Coronary artery (tissue), 2 donors: ENCODE measurements at places on chromosomes 4 and X.

DNA sequence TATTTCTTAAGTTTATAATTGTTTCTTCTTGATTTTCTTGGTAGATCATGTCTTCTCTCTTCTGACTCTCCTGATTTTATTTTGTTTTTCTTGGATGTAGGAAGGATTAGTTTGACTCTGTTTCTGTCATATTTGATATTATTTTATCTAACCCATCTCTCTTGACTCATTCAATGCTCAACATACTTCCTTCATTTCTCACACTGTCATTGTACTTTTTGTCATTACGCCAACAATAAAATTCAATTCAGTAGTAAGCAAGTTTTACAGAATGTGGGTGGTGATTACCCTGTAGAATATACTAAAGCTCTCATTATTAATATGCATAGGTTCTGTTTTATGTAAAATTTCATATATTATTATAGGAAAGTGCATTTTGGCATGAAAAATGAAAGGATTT is 1303.0 kb upstream of the AGA start:
- DNase-seq, result no peak

GRCh38 chrX:14817571-14817970 is 55.3 kb downstream of the FANCB start:
- DNase-seq, result no peak

DNA sequence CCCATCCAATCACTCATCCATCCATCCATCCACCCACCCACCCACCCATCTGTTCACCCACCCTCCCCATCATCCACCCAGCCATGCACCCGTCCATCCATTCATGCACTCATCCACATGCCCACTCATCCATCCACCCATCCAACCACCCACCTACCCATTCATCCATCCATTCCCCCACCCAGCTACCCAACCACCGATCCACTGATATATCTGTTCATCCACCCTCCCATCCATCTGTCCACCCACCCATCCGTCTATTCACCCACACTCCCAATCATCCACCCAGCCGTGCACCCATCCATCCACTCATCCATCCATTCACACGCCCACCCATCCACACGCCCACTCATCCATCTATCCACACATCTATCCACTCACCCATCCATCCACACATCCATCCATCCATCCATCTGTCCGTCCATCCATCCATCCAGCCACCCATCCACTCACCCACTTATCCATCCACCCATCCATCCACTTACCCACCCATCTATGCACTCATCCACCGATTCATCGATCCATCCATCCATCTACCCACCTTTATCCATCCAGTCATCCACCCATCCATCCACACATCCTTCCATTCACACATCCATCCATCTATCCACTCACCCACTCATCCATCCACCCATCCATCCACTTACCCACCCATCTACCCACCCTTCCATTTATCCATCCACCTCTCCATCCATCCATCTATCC is 28.4 kb downstream of the ASMTL start:
- DNase-seq, result no peak

DNA sequence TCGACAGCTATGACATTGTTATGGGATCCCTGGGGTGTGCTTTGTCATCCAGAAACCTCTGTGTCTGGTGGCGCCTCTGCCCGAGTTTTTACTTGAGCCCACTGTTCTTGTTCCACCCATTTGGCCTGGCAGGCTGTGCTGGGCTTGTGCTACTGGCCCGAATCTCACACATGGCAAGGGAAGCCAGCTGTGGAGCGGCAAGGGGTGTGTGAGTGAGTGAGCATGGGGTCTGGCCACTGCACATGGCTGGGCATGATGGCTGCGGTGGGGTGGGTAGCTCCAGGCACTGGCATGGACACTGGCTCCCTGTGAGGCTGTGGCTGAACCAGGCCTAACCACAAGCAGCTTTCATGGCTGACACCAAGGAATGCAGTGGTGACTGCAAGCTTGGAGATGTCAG is 89.2 kb downstream of the DACH2 start:
- no peak for DNase-seq

DNA sequence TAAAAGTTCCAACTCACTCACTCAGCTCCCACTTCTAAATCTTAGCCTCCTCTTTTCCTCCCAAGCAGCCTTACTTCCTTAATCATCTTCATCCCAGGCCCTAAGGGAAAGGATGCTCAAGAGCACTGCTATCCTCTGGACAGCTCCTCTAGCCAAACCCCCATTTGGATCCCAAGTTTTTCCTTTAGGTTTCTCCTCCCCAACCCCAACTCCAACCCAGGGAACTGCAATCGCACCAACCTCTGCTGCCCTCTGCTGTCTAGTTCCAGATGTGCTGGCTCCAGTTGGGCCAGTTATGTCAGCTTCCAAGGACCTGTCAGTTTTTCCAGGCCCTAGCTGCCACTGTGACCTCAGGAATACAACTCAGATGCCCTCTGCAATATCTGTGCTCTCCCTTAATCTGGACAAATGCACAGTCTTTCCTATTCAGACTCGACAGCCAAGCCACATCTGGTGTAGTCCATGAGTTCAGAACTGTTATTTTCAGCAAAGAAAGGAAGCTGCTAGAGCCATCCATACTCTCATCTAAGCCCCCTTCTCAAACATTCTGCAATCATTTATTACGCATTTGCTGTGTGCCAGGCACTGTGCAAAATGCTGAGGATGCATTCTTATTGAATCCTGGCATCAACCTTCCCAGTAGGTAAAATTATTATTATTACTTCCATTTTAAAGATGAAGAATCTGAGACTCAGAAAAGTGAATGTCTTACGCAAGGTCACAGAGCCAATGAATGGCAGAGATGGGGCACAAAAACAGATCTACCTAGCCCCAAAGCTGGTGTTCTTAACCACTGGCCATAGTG is 12.3 kb upstream of the XPNPEP2 start:
- DNase-seq, result peak; percentile 74

DNA sequence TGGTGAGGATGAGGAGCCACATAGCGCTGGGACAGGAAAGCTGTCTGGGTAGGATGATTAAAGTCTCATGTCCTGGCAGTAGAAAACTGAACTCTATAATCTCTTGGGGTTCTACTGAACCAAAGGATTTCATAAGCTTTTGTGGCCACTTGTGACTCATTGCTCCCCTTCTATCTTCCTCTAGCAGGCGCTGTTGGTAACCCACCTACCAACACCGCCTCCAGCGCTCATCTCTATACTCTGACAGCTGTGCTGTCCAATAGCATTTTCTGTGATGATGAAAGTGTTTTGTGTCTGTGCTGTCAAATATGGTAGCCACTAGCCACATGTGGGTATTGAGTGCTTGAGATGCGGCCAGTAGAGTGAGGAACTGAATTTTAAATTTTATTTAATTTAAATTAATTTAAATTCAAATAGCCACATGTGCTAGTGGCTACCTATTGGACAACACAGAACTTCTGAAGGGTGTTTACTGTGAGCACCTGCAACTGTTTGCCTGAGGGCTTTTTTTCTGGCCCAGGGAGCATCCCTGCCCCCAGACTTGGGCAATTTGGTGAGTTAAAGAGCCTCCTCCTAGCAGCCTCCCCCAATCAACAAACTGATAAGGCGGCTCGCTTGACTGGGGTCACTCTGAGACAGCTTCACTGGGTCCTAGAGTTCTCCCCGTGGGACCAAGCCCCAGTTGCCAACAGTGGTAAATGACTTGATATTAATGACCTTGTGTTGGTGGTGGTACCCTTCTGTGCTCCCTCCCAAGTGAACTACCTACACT is 169.2 kb upstream of the ATP6AP2 start:
- no peak for DNase-seq

DNA sequence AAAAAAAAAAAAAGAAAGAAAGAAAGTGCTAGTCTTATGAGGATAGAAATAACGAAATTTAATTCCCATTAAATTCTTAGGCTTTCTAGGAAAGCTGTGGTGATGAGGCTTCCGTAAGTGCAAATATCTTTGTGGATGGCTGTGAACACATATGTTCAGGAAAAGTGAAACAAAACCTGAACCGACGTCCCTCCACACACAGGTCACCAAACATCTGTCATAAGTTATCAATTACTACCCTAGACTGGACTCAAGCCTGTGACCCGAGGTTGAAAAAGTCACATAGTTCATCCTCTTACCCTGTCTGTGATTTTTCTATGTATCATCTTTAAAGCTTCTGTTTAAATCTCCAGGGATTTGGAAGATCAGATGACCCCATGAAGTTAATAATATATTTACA is 24.8 kb downstream of the HHIP start:
- DNase-seq, result no peak

DNA sequence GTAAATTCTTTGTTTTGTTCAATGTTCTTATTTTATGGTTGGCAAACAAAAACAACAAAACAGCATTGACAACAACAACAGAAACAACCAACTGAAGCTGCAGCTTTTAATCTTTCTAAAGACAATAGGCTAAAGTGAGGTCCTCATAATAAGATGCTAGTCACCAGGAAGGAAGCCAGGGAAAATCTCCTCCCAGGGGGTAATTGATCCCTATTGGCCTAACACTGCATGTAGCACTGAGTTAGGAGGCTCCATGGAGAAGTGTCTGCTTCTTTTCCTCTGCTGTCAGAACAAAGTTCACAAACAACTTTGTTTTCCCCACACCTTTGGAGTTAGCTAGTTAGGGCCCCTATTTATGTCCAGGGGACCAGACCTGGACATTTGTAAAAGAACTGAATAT is 4.7 kb upstream of the LRAT start:
- DNase-seq, result no peak
